NCI-H510A (cell line): ENCODE measurements at places on chromosomes 11 and 22.

DNA sequence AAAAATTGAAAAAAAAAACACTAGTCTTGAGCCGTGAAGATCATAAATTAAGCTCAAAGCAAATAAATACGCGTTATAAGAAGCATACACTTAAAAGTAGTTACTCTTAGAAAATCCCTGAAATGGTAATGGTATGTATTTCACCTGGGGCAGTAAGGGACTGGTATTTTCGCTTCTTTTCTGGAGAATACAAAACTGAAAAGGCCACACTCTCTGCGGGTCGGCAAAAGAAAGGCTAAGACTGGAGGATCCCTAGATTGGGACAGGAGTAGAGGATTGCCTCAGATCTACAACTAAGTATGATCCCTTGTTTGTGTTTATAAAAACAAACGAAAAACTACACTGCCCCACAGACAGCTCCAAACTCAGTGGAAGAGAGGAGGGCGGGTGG lies 617 bp downstream of the TSG101 start:
- no peak for DNase-seq

GRCh38 chr22:37267135-37267587 lies 15.1 kb upstream of the CYTH4 start:
- DNase-seq = no peak

- DNase-seq = no peak
These were observed 209.6 kb downstream of the DSCAML1 start for GRCh38 chr11:117587416-117587815.

- DNase-seq = no peak
These were observed 590.3 kb upstream of the TENM4 start for GRCh38 chr11:80031014-80031600.

DNA sequence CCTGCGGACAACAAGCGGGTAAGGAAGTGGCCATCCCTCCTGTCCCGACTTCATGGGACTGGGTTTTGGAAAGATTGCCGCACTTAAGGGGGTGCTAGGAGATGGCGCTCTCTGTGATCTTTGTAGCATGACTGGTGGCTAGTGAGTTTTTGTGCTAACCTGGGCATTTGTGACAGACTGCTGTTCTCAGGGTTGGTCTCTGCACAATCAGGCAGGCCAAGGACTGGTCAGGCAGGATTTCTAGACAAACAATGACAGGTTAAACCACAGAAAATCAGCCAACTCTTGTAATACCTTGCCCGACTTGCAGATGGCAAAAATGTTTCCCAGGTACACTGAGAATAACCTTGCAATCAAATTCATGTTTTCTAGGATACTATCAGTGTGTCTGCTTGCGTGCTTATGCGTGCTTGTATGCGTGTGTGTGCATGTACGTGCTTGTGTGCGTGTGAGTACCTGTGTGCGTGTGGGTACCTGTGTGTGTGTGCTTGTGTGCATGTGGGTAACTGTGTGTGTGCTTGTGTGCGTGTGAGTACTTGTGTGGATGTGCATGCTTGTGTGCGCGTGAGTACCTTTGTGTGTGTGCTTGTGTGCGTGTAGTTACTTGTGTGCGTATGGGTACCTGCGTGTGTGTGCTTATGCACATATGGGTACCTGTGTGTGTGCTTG lies 25.6 kb upstream of the SORL1-AS1 start:
- DNase-seq = no peak

- no peak for DNase-seq
These were observed 164.6 kb downstream of the FEZ1 start for GRCh38 chr11:125331357-125332035.

DNA sequence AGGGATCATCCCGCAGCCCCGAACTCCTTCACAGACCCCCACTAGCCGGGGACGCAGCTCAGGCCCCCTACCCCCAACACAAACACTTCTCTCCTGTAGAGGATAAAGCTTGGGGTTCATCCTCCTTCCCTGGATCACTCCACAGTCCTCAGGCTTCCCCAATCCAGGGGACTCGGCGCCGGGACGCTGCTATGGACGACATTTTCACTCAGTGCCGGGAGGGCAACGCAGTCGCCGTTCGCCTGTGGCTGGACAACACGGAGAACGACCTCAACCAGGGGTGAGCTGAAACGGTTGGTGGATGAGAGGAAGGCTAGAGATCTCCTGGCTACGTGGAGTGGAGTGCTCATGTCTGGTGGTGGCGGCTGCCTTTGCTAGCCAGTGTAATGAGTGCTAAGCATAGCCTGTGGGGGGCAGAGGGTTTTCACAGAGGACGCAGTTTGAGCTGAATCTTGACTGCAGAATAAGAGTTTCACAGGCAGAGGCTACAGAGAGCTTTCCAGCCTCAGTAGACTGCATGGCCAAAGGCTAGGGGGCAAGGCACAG lies 580 bp downstream of the ILK start:
- DNase-seq = no peak

DNA sequence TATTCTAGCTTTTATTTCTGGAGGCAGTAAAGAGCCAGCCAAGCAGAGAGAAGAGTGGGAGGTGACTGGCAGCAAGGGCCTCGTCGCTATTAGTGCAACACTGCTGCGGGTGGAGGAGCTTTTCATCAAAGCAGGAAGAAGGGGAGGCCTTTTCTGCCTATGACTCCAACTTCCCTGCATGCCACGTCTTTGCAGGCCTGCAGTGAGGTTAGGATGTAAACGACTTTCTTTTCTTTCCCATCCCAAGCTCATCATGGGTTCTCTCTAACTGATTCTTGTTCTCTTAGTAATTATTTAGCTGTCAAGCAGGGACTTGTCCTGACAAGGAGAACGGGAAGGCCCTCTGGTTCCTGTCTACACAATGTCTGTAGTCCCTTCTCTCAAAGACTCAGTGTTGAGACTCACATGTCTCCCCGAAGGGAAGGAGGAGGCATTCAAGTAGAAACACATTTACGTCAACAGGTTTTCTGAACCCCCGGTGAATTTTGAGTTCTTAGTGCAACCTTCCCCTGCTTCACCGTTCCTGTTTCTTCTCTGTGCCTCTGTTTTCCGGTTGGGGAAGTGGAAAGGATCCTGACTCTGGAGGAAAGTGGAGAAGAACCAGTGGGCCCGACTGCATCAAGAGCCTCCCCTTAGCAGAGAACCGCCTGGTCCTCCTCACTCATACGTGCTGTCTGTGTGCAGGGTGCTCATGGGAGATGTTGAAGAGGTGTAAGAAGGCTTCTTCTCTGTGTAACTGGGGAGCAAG lies 56.9 kb downstream of the PACS1 start:
- DNase-seq = peak; percentile 43

DNA sequence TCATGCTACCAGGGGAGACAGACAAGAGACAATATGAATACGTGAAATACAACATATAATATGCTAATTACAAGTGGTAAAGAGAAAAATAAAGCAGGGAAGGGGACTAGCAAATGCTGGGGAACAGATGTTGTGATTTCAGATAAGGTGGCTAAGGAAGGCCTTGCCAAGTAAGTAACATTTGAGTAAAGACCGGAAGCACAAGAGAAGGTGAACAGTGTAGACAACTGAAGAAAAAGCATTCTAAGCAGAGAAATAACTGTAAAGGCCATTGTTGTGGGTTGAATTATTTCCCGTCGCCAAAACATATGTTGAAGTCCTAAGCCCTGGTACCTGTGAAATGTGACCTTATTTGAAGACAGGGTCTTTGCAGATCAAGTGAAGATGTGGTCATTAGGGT lies 63.7 kb upstream of the EED start:
- no peak for DNase-seq

GRCh38 chr22:30002861-30003486 lies 77.3 kb upstream of the HORMAD2 start:
- DNase-seq = no peak

DNA sequence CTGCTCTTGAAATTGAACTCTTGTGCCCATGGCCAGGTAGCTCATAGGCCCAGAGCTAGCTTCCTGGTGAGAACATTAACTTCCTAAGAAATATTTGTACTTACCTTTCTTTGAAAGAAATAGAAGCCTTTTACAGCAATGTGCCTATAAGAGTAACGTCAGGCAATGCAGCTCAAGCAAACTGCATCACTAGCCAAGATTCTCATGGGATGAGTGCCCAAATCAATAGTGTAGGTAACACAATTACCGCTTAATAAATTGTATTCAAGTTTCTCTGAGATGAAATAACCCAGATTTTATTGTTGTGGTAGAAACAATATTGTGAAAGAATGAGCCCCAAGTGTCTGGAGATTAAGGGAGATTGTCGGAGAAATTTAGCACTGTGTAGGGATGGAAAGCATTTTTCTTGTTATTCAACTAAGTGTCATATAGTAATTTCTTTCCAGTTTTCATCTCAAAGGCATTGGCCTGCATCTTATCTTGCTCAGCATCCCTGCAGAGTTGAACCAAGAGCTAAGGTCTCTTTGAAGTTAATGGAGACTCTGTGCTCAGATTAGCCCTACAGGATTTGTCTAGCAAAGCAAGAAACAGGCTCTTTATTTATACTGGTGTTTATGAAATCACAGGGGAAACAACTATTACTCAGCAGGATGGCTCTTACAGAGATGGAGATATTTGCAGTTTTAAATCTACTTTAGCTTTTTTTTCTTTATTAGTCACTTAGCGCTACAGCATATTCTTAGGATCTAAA lies 321.0 kb upstream of the PDGFD start:
- no peak for DNase-seq

DNA sequence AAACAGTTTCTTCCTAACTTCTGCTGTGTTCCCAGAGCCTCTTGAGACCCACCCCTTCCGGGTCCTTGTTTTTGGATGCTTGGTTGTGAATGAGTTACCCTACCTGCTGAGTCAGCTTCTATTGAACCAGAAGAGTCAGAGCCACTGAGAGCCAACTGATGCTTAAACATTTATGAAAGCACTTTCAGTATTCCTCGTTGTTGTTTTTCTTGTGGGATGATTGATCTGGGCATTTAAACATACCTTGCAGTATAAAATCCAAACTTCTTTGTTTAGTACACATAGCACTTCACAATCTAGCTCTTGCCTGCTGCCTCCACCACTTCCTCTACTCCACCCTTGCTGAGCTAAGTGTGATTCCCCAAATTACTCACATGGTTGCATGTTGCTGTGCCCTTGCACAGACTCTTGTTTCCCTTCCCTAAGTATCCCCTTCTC lies 5.5 kb downstream of the PRSS23 start:
- DNase-seq = no peak

GRCh38 chr11:15742626-15743519 lies 613.5 kb downstream of the SOX6 start:
- DNase-seq = no peak

- DNase-seq = no peak
These were observed 55.3 kb upstream of the FBXO3 start for GRCh38 chr11:33829430-33830141.

DNA sequence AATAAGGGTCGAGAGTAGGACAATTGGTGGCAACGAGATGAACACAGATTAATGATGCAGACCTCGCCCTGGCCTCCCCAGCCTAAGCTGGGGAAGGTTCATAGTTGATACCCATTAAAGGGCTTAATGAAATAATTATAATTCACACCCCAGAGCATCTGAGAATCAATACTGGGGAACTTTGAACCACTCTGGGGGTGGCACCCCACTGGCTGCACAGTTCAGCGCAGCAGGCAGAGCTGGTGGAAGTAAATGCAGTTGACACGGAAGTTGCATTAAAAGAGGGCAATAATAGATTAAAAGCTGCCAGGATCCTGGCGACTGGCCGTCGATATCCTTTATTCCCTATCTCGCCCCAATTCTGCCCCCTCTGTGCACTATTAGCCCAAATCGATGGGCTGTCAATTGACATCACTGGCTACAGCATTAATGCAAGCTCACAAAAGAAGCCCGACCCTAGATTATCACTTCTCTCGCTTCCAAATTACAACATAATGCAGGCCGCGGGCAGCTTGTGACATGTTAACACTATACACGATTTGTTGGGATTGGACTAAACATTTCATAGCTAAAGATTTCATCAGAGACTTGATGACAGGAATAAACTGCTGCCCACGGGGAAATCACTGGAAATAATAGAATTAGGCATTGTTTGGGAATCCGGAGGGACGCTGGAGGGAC lies 14.5 kb downstream of the HSPA8 start:
- DNase-seq = no peak

DNA sequence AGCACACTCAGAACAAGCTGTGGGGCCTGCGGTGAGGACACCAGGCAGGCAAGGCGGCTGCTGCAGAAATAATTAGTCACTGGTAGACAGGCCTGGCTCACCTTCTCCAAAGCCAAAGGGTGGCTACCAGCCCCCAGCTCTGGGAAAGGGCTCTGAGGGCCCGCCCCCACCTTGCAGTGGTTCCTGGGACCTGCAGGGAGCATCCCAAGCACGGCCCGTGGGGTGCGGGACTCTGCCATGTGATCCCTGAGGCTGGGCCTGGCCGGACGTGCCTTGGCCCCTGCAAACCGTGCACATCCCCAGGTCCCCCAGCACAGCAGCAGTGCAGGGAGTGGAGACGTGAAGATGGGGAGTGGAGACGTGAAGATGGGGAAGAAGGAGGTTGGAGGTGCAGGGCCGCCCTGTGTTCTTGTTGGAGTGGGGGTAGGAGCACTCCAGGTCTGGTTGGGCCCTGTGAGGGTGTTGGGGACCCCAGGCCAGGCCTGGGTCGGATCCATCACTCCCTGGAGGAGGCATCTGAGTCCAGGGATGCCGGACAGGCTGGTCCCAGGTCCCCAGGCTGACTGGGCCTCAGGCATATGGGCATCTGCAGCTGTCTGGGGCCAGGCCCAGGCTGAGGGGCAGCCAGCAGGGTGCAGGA lies 41.9 kb downstream of the RTN4R start:
- DNase-seq = no peak

- DNase-seq = no peak
These were observed 23.2 kb downstream of the NFAM1 start for GRCh38 chr22:42408810-42409529.

- no peak for DNase-seq
These were observed 485.5 kb downstream of the TMEM135 start for GRCh38 chr11:87523276-87523675.

GRCh38 chr11:20060181-20060580 lies 100.1 kb downstream of the DBX1 start:
- DNase-seq = no peak

DNA sequence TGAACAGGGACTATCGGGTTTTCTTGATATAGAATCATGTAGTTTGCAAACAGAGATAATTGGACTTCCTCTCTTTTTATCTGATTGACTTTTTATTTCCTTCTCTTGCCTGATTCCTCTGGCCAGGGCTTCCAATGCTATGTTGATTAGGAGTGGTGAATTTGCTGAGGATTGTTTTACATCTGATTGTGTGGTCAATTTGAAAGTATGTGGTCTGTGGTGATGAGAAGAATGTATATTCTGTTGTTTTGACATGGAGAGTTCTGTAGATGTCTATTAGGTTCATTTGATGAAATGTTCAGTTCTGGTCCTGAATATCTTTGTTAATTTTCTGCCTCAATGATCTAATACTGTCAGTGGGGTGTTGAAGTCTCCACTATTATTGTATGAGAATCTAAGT lies 713.2 kb upstream of the CCDC179 start:
- no peak for DNase-seq

- no peak for DNase-seq
These were observed 6.5 kb downstream of the EXPH5 start for GRCh38 chr11:108587109-108587508.

GRCh38 chr11:18710545-18710944 lies 12.0 kb downstream of the TMEM86A start:
- DNase-seq = no peak

GRCh38 chr11:8363921-8364320 lies 100.2 kb upstream of the LMO1 start:
- no peak for DNase-seq

GRCh38 chr11:32454993-32455392 lies 19.7 kb upstream of the WT1 start:
- no peak for DNase-seq
